ENCODE measurements at places on chromosomes 3 and 15. TPM values are rescaled to one million over a fixed set of nuclear protein-coding genes. Genes with fewer than 3 reads are reported as not detected.
A peak's percentile ranks its signal among the peaks of the same experiment; 100 is the strongest.

The SLC4A7 gene
- total RNA-seq: 46.4 TPM

The PLA2G4E gene
- not detected for total RNA-seq

The SLC9A9 gene
- 1.4 TPM for total RNA-seq

The TMEM158 gene
- total RNA-seq: 0.09 TPM

- no peak for DNase-seq
Observed at GRCh38 chr3:191380001-191380400, 49.7 kb upstream of the UTS2B start.

DNA sequence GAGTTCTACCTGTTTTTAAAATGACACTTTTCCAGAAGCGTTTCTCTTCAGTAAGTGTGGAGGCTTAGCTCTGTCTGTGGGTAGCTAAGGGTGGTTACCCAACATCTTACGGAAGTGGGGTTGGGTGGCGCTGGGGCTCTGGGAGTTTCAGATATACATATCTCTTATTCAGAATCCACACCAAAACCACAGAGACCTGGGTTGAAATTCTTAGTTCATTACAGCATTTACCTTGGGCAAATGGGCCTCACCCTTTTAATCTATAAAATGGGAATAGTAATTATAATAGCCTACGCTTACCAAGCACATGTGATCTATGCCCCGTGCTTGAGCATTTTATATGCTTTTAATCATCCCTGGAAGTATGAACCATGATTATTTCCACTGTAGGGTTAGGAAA lies 9.4 kb downstream of the PTPRG start:
- DNase-seq: no peak

GRCh38 chr15:31365655-31366127 lies 39.1 kb downstream of the KLF13 start:
- peak; percentile 92 for DNase-seq

DNA sequence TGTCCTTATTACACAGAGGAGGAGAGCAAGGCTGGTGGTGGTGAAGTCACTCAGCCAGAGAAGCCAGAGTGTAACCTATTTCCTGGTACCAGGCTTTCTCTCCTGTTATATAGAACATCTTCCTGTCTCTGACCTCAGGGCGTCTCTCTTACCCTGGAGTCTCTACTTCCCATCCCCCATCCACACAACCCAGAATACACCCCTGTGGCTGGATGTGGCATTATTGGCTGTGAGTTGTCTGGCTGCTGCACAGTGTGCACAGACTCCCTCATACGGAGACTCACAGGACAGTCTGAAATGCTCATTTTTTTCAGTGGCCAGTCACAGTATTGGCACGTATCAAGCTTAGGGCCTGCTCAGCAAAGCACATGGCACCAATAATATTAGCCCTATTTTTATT lies 8.6 kb downstream of the PODXL2 start:
- DNase-seq: peak; percentile 51

- DNase-seq: peak; percentile 38
Observed at GRCh38 chr3:32285891-32286290, 47.4 kb downstream of the CMTM8 start.

DNA sequence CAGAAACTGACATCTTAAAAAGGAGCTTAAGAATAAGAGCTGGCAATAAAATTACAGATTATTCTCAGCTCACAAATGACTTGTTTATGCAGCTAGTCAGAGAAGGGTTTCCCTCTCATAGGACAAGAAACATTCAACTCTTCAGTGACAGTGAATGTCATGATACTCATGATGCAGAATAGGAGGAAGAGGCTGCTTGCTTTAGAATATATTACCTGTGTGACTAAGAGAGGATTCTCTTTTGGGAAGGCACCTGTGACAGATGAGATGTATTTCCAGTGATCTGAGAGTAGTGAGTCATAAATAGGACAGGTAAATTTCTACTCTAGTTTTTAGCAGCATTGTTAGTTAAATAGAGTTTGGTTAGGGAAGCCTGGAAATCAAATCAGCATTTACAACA lies 39.9 kb downstream of the RASA2 start:
- DNase-seq: no peak

- peak; percentile 92 for DNase-seq
Observed at GRCh38 chr3:58532794-58533220, 4.2 kb downstream of the ACOX2 start.

- DNase-seq: no peak
Observed at GRCh38 chr3:32956750-32957570, 5.5 kb downstream of the CCR4 start.
